Stimulated activated CD4-positive, alpha-beta T cell treated with anti-CD3 and anti-CD28 coated beads, TNF-alpha, amount 100 ng/mL, for 1 hour (primary cell): ENCODE measurements at places on chromosomes 2 and 18.

DNA sequence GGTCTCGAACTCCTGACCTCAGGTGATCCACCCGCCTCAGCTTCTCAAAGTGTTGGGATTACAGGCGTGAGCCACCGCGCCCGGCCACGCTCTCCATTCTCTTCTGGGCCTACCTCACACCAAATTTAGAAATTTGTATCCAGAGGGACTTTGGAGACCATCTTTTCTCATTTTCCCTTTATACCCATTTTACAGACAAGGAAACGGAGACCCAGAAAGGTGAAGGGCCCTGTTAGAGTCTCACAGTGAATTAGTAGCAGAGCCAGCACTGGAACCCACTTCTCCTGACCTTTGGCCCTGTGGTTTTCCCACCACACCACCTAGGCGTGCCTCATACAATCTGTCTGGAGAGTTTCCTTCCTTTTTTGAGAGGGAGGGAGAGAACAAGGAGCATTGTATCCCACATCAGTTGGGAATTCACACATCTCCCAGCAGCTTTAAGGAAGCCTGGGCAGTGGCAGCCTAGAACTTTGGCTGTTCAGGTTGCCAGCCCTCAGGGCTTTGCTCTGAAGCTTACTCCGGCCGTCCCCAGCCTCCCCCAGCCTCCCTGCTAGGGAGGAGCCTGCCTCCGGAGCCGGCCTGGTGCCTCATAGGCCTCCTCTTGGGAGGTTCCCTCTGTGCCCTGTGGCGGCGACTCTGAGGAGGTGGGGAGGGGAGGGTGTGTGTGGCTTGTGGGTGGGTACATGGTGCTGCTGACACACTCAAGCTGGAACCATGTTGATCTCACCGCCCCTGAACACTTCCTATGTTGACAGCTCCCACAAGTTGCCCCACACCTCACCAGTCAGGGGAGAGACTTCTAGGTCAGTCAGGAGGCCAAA lies 13.8 kb downstream of the FOSL2 start:
- no peak for DNase-seq

DNA sequence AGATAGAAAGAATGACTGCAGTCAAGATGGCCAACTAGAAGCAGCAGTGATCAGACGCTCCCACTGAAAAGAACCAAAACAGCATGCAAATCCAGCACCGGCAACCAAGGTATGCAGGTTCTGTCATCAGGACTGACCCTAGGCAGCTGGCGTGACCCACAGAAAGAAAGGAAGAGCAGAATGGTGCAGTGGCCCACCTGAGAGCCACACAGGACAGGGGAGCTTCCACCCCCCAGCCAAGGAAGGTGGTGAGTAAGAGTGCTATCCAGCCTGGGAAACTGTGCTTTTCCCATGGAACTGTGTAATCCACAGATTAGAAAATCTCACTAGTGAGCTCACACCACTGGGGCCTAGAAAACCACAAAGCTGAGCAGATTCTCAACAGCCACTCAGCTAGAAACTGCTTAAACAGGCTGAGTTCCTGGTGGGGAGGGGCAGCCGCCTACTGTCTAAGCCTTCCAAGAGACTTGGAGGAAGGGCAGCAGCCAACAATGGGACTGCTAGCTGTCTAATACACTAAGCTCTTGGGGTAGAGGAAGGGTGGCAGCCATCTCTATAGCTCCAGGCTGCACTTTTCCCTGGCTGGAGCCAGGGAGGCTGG lies 127.9 kb downstream of the EVA1A start:
- no peak for DNase-seq

- DNase-seq, result no peak
These were observed 58.5 kb upstream of the MGAT5 start for GRCh38 chr2:134195341-134195740.

GRCh38 chr2:34121076-34121475 lies 522.0 kb upstream of the FAM98A start:
- DNase-seq, result no peak

- no peak for DNase-seq
These were observed 10.3 kb upstream of the CTAGE1 start for GRCh38 chr18:22427822-22428549.

- no peak for DNase-seq
These were observed 281.7 kb upstream of the LRATD1 start for GRCh38 chr2:14350856-14351255.

DNA sequence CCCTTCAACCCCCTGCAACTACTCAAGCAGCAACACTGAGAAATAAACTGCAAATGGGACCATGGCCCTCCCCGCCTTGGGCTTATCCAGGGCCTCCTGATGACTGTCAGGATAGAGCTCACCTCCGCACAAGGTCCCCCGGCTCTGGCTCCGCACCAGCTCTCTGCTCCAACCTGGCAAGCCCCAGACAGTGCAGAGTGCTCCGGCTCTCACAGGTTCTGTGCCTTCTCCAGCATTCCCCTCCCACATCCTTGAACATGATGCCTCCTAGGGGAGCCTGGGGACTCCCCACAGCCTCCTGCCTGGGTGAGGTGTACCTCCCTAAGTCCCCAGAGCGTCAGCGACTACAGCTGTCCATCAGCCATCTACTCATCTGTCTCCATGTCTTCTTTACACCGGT lies 26.7 kb upstream of the NPAS2 start:
- no peak for DNase-seq

DNA sequence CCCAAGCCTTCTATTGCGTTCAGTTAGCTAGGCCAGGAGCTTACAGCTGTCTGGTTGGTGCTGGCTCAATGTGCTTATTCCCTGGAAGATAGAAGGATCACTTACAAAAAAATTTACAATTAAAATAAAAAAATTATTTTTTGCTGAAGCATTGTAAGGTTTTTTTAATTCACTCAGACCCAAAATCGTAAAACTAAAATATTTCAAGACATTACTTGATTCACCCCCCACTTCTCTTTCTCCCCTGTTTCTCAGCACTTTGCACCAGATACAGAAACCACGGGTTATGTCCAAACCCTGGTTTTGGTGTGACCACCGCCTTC lies 911 bp upstream of the PTPRM start:
- DNase-seq, result no peak
